ENCODE measurements at places on chromosomes 2 and 18.

DNA sequence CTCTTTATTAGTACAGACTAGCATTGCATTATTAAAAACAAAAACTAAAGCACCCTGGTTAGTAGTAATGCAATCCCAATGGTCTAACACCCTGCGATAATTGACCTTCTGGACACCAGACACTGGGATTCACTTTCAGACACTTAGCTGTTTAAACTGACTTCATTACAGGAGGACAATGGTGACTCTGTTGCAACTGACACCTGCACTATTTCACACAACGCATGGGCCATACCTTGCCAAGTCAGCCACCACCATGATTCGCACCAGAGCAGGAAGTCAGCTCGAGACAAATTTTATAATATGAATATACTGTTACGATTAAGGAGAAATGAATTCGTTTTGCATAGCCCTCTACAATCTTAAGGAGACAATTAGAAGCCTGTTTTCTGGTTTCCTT is 150.7 kb downstream of the MEIS1 start:
- no peak for DNase-seq

DNA sequence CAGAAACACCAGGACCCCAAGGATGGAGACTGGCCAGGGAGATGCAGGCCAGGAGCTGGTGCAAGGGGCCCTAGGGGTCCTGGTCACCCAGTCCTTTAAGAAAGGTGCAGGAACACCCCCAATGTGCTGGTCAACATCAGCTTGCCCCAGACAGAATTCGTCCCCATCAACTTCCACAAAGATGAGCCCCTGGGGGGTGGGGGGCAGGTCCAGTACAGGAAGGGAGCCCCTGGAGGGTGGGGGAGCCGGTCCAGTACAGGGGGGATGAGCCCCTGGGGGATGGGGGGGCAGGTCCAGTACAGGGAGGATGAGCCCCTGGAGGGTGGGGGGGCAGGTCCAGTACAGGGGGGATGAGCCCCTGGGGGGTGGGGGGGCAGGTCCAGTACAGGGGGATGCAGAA is 160.7 kb upstream of the SALL3 start:
- no peak for DNase-seq

DNA sequence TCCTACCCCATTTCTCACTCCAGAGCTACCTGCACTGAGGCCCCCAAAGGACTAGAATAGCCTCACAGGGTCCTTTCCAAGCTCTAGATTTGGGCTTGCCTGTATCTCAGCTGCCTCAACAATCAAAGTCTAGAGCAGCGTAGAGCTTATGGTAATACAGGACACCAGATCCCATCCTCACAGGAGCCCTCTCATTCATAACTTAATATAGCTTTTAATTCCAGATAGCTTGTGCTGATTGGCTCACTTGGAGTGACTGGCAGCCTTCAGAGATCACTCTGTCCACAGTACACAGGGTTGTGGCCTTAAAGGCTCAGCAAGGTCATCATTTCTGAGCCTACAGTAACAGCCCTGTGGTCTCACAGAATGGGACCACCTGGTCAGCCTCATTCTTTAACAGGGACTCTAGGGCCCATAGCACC is 51.4 kb downstream of the ZFP36L2 start:
- DNase-seq, result no peak

DNA sequence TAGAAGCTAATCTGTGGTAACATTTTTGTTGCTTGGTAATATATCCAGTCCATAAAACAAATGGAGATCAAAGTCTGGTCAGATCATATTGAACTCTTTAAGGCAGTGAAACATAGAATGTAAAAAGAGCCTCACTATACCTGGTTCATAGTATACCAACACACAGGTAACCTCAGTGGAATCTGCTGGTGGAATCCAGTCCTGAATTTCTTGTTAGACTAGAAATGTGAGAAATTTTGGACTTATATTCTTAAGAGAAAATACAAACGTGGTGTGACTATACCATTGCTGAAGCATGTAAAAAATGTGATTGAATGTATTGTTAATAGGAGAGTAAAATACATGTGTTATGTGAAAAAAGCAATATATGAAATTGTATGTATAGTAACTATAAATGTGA is 46.1 kb upstream of the GRHL1 start:
- no peak for DNase-seq

DNA sequence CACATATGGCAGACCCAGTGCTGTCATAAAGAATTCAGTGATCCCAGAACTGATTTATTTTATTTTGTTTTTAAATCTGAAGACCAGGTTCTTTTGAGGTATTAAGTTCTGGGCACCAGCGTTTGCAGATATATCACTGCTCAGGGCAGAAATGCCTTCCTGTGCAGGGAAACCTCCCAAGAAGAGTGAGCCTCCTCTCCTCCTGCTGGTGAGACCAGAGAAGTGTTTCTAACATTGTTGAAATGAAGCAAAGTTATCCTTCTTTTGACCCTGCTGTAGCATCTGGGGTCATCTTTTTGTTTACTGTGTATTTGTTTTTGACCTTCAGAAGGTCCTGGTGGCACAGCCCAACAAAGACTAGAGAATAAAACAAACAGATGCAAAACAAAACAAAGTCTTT is 94.0 kb downstream of the AQP4 start:
- no peak for DNase-seq

DNA sequence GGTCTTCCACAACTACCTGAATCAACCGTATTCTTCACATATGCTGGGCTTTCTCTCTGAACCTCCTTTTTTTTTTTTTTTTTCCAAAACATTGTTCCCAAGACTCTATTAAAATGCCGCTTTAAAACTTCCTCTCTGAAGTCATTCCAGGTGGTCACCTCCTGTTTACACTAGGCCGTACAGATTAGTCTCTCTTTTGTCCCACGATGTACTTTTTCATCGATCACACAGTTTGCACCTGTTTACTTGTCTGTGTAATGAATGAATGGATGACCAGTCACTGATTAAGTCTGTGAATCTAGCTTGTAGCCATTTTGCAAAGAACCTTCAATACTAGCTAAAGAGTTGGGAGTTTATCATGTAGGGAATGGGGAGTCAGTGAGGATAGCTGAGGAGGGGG is 16.7 kb upstream of the FAM228A start:
- no peak for DNase-seq

DNA sequence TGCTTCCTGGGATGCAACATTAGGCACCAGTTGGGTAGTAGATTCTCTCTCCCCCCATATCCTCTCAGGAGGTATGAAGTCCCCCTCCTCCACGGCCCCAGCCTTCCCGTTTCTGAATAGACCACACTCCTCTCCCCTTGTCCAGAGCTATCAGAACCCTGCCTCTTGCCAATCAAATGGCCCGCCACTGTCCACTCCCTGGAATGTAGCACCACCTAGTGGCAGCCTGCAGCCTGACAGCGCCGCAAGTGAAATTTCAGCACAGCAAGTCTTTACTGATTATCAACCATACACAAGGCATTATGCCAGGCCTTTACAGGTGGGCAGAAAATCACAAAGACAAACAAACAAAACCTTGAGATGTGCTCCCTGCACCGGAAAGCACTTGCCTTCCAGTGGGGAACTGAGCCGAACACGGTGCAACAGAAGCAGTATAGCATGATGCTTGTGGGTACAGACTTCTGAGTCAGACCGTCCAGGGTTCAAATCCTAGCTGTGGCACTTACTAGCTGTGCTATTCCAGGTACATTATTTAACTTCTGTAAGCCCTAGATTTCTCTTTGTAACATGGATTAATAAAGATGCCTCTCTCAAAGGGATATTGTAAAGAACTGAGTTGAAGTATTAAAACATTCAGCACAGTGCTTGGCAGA is 174.0 kb downstream of the SMAD2 start:
- DNase-seq, result peak; percentile 80

GRCh38 chr2:43944915-43945314 is 50.9 kb downstream of the LRPPRC start:
- no peak for DNase-seq

DNA sequence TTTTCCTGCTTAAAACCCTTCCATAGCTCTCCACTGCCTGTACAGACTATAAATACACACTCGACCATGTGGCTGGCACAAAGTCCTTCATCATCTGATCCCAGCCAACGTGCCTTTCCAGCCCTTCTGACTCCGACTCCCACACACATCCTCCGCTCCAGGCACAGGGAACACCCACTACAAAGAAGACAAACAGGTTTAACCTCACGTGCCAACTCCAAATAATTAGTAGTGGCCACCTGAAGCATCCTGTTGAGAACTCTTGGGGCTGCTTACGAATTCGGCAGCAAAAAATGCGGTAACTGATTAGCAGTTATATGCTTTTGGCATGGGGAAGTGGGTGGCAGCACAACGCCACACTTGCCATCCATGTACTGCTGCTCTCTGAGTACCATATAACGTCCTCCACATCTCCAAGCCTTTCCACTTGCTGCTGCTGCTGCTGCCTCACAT is 12.1 kb downstream of the SPIRE1 start:
- no peak for DNase-seq

GRCh38 chr18:36813101-36813775 is 15.6 kb downstream of the TPGS2 start:
- no peak for DNase-seq

DNA sequence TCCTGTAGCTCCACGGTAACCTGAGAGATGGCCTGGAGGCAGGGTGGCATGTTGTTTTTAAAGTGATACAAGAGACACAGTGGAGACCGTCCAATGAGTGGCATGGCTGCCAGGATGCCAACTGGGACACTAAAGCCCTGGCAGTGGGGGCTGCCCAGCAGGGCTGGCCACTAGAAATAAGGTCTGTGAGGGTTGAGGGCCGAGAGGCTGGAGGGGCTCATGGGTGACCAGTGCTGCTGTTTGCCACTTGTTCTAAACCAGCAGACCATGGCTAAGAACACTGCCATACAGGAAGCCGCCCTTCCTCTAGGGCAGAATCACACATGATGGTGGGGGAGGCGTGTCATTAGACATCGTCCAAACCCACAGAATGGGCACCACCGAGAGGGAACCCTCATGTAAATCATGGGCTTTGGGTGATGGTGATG is 71.9 kb downstream of the ALPK2 start:
- DNase-seq, result no peak

DNA sequence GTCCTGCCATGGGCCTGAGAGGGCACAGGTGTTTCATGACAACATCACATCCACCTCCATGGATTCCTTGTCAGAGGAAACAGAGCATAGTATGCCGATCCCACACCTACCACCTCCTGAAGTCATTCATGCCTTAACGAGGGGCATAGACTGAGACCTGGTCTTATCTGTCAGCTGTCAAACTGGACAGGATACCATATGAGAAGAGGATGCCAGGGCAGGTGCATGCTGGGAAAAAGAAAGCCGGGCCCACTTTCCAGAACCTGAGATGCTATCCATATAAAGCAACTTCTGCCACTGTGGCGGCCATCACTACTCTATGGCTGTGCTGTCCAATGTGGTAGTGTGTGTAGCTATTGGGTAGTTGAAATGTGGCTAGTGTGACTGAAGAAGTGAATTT is 116.0 kb upstream of the SIX2 start:
- DNase-seq, result no peak

GRCh38 chr2:196980001-196980400 is 53.5 kb upstream of the PGAP1 start:
- DNase-seq, result no peak

DNA sequence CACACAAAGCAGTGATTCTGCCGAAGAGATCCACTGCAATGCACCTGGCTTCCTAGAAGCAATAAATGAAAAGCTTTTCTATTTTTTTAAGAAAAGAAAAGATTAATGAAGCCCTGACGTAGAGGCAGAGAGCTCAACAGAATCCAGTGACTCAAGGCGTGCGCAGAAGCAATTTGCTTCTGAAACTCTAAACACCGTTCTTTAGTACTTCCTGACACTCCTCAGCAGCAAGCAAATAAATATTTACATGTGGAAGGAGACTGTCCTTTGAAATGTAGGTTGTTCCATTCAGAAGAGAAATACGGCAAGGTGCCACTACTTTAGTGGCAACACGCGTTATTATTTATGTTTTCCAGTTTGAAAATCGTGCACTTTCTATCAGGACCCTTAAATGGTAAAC is 126.2 kb upstream of the ZNF516 start:
- no peak for DNase-seq

- DNase-seq, result no peak
These were observed 312.3 kb upstream of the ID2 start for GRCh38 chr2:8369522-8369921.

DNA sequence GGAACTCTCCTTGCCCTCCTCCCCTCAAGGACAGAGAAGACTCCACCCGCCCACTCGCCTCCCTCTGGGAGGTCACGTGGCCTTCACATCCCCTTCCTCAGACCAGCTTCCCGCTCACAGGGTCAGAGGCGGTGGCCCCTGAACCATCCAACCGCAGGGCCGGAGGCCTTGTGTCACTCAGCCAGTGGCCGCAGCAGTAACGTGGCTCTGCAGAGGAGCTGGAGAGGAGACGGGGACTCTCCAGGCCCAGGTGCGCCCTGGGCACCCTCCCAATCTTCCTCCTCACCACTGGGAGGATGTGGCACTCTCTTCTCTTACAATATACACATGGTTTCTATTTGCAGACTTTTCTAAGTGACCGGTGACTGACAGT is 161.7 kb downstream of the TWIST2 start:
- DNase-seq, result no peak

- DNase-seq, result no peak
These were observed 167.2 kb downstream of the DDX1 start for GRCh38 chr2:15758848-15759247.

DNA sequence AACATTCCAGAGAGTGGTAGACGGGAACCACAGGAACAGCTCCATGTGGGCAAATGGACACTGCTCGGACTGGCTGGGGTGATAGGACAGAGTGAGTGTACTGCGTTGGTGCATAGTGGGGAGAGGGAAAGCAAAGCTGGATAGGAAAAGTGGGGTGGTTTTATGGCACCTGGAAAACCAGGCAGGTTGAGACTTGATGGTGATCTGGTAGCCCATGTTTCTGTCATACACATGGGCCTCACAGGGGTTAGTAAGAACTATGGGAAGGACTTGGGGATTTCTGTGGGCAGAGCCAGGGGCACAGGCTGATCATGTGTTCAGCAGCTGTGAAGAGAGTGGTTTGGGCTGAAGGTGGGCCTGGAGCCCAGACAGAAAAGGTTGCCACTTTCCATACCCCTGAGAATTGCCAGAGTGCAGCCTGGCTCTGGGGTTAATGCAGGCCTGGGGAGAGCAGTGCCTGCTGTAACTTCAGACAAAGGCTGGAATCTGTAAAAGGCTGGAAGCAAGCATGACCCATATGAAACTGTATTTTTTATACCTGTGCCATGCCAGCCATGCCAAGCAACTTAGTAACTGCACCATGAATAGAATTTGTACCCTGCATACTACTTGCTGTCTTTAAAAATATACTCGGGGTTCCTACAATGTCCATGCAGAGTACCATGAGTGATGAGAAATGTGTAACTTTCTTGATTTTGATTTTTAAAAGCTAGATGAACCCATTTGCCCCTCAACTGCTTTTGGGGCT is 41.9 kb downstream of the RPIA start:
- no peak for DNase-seq

- DNase-seq, result no peak
These were observed 44.9 kb downstream of the FIGN start for GRCh38 chr2:163690896-163691295.

- DNase-seq, result no peak
These were observed 223.0 kb downstream of the UBE2E3 start for GRCh38 chr2:181203412-181203811.

DNA sequence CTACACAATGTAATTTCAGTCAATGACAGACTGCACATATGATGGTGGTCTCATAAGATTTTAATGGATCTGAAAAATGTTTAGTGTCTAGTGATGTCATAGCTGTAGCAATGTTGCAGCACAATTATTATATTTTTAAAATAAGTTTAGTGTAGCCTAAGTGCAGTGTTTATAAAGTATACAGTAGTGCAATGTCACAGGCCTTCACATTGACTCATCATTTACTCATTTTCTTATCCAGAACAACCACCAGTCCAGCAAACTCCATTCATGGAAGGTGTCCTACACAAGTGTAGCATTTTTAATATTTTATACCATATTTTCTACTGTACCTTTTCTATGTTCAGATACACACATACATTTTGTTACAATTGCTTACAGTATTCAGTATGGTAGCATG is 663.1 kb downstream of the ERBB4 start:
- no peak for DNase-seq

Data from neural crest cell (in vitro differentiated cells).